ENCODE measurements at places on chromosomes 12 and 14.

DNA sequence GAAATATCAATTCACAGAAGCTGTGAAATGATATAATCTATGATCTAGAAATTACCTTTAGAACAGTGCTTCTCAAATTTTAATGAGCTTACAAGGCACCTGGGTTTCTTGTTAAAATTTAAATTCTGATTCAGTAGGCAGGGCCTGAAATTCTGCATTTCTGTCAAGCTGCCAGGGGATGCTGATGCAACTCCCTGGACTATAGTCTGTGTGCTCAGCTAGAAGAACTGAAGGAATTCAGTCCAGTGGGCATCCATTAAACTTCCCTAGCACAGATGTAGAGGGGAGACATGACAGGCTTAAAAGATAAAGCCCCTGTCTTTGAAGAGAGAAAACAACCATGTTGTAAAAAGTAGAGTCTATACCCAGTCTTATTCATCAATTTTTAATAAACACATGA is 441.8 kb downstream of the TMTC2 start:
- DNase-seq: no peak

GRCh38 chr14:85178864-85179263 is 351.1 kb upstream of the FLRT2 start:
- DNase-seq: no peak

- DNase-seq: no peak
Measured at GRCh38 chr12:52778833-52779232, 1.7 kb upstream of the KRT76 start.

GRCh38 chr14:36757734-36758601 is 96.3 kb downstream of the PAX9 start:
- DNase-seq: no peak

DNA sequence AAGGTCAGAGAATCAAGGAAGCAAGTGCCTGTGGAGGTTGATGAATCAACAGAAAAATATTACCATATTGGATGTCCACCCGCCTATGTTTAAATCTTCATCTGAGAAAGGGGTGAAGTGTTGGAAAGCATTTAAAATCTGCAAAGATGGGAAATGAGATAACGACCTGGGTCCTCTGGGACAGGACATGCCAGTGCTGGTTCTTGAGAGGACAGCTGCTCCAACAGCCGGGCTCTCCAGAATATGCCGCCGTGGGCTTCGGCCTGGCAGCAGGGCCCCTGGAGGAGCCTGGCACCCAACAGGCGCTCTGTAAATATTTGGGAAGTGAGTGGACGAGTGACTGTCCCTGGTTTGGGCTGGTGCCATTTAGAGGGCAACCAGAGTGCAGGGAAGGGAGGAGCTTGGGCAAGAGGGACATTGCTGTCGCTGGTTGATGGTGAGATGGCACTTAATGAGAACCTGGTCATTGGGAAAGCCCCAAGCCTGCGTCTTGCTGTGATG is 129.9 kb downstream of the KCNA5 start:
- DNase-seq: no peak

DNA sequence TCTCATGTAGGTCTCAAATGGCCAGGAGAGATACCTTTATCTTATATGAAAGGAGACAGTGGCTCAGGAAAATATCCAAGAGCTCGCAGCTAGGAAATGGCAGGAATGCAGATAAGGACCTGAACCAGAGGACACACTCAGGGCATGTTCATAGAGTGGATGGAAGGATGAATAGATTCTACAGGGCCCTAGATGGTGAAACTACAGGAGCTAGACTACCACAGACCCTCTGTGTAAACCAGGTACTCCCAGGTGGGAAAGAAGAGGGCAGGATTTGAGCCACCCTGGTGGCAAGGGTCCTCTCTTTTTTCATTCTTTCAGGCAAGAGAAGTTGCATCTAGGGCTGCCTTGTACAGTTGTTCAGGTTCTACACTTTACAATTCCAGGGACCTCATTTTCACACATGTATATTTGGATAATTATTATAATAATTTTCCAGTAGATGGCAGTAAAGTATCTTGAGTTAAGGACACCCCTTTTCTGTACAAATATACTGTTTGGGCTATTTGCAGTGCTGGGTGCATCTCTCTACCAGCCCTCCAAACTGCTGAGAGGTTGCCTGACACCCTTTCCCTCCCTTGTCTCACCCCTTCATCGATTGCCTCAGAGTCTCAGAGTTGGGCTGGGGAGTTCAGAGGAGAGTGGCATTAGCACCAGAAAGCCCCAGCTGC is 10.5 kb upstream of the ZDHHC22 start:
- no peak for DNase-seq

DNA sequence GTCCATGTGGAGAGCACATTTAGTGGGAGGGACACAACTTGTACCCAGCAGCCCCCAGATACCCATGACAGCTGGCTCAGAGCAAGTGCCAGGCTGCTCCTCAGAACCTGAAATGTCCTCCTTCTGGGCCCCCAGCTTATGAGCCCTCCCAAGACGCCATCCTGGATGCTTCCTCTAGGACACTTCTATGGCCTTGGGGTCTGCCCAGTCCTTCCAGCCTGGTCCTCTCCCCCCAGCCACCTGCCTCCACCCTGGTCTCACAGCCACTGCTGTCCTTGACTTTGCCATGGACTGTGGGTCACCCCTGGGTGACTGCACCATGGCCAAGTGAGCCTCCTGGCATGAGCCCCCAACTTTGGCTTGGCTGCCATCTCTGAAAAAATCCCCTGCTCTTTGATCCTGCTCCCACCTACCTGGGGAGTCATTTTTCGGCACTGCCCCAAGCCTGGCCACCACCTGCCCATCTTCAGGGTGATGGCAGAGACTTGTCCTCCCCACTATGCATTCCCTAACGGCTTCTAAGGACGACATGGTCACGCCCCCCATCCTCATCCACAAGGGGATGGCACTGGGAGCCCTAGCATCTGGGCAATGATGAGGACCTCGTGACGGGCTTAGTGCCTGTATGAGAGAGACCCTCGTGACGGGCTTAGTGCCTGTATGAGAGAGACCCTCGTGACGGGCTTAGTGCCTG is 323.7 kb downstream of the TMEM121 start:
- DNase-seq: no peak

DNA sequence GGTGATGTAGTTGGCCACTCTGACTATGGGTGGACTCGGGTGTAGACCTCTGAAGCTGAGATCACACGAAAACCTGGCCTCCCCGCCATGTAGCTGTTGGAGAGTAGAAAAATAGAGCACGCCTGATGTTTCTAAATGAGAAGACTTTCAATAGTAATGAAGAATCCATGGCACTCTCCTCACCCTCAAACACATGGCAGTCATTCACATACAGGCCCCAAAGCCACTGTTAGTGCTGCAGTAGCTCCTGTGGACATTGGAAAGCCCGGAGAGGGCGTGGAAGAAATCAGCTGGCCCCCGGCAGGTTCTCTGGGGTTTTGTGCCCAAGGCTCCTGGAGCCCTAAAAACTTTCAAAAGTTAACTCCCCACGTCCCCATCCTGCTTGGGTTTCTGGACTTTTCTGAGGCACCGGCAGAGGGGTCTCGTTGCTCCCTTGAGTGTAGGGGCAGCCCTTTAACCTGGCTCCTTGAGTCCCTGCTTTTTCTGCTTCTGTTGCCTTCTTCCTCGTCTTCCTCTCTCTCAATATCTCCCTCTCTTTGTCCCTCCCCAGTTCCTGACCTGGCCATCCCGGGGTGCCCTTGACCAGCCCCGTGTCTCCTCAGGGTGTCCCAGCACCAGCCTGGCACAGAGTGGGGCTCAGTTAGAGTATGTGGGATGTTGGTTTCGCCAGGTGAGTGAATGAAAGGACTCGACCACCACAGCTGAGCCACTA is 8.3 kb downstream of the MEG3 start:
- DNase-seq: no peak

GRCh38 chr12:59010941-59011340 is 90.6 kb upstream of the LRIG3 start:
- DNase-seq: no peak

GRCh38 chr12:77163074-77164038 is 98.0 kb upstream of the E2F7 start:
- DNase-seq: no peak

- DNase-seq: no peak
Measured at GRCh38 chr12:96194576-96194889, 358 bp downstream of the ELK3 start.

DNA sequence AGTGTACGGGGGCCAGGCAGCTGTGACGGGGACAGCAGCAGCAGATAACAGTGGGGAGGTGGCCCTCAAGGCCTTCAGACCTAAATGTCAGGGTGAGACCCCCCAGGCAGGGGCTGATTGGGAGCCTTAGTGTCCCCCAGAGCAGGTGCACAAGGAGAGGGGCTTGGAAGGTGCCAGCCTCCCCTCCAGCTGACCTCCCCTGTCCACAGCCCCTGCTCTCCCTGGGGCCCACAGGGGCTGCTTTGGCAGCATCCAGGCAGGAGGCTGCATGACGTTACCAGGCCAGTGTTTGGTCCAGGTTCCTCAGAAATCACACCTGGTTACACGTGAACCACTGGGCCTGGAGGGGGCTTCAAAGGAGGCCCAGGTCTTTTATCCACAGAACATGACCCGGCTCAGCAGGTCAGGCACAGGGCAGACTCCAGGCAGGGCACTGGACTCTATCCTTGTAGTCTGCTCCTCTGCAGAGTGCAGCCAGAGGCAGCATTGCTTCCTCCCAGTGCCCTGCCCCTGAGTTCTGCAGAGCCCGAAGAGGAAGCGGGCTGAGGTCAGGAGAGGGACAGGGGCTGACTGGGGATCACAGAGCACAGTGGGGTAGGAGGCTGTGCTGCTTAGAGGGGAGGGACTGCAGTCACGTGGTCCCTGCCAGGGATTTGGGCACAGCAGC is 2.6 kb upstream of the TRMT61A start:
- no peak for DNase-seq

Measured in GM12892 (cell line).